Stimulated activated memory B cell treated with anti-CD40 and anti-IgM and Interleukin-4, amounts not matched to agents 10 μg/mL and 1 μg/mL and 100 μg/mL, for 72 hours (primary cell): ENCODE measurements at places on chromosomes 6 and 20.

GRCh38 chr20:41089555-41089954 lies 47.8 kb upstream of the PLCG1 start:
- ATAC-seq = no peak

- ATAC-seq = no peak
Observed at GRCh38 chr6:5270093-5270680, 8.9 kb downstream of the FARS2 start.

DNA sequence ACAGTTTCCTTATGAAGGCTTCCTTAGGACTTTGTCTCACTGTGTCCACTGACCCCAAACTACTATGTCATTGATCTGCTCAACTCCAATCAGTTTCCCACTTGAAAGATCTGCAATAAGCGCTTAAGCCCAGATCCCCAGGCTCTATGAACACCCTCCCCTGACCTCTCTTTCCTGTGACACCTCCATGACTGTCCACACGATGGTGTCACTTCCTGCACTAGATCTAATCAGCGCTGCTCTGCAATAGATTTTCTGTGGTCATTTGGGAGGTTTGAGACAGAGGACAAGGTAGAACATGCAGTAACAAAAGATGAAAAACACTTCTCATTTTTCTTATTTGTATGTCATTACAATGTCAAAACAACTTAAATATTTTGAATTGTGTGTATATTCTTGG lies 304.6 kb upstream of the AGPAT4 start:
- ATAC-seq = no peak

GRCh38 chr20:46970937-46971630 lies 76.4 kb downstream of the EYA2 start:
- peak; percentile 41 for ATAC-seq

DNA sequence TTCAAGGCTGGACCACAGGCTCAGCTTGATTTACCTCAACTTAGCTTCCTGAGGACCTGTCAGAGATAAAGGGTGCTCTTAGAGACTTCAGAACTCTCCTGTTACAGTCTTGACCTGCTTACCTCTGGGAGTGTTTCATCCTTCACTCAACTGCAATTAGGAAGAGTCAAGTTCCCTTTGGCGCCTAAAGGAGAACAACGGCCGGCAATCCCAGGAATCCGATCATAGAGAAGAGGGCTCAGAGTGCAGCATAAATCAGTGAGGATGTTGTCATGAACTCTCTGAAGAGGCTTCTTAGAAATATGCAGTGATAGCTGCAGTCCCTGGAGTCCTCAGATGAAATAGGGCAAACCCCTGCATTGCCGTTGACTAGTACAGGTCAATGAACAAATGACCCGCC lies 36.4 kb downstream of the LYRM2 start:
- no peak for ATAC-seq
